ENCODE measurements at places on chromosomes 13 and 19.

DNA sequence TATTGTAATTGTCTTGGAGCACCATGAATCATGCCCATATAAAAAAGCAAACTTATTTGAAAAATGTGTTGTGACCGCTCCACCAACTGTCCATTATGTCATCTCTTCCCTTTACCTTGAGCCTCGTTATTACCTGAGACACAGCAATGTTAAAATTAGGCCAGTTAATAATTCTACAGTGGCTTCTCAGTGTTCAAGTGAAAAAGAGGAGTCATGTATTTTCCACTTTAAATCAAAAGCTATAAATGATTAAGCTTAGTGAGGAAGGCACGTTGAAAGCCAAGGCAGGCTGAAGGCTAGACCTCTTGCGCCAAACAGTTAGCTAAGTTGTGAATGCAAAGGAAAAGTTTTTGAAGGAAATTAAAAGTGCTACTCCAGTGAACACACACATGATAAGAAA is 210.5 kb downstream of the GPC6 start:
- DNase-seq = no peak

- DNase-seq = peak; percentile 97
These were observed 6.6 kb upstream of the BCL3 start for GRCh38 chr19:44741841-44742329.

DNA sequence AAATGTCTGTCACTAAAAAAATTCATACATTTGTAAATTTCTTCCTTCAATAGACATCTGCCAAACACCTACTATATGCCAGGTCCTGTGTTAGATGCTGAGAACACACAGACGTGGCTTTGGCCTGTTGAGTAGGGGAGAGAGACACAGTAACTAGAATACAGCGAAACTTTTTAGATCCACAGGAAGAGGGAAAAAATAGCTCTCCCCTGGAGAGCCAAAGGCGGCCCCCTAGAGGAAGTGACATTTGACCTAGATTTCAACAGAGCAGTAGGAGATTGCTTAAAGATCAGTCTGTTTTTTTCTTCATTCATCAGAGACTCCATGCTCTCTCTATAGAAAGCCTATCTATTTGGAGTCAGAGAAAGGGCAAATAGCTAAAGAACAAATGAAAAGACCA is 11.3 kb downstream of the LCP1 start:
- DNase-seq = no peak

DNA sequence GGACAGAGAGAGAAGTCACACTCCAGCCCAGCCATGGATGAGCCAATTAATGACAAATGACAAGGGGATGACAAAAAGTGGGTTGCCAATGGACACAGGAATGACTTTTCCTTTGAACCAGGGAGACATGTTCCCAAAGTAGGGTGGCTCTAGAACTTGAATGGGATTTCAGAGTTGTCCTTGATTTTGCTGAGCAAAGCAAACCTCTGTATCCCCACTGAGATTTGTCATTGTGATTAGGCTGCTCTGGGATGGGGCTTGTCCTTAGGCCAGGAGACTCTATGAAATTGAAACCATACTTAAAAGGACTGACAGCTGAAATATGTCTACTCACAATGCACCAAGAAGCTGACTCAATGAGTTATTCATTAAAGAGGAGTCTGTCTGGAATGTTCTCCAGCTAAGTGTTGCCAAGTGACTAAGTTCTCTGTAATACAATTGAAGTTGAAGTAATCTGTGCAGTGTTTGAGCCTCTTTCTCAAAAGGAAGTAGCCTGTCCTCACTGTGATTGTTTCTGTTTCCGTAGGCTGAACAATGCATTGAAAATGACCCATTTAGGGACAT is 69.0 kb upstream of the PCDH9 start:
- DNase-seq = no peak

GRCh38 chr19:3618811-3619630 is 7.6 kb downstream of the CACTIN start:
- no peak for DNase-seq

GRCh38 chr13:98217597-98217996 is 40.5 kb upstream of the RNF113B start:
- DNase-seq = no peak

DNA sequence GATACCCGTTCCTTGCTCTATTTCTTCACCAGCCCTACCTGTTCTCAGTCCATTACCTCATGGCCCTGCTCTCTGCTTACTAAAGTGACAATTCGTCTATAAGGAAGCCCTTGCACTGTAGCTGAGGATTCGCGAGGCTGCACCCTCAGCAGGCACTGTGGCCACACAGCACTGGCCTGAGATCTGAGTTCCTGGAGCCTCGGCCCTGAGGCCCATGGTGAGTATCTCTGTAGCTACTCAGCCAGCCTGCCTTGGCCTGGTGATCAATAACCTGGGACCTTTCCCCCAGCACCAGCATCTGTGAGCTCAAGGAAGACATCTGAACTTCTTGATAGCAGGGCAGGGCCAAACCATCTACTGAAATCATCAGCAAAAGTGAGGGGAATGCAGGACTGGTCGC is 90.7 kb downstream of the RGCC start:
- no peak for DNase-seq

- no peak for DNase-seq
These were observed 25.1 kb downstream of the TMEM161A start for GRCh38 chr19:19113040-19113626.

Data from left ventricle myocardium inferior (tissue), 1 donor.